CD4-positive, alpha-beta T cell treated with Interleukin-17A for 4 hours (primary cell): ENCODE measurements at places on chromosomes 12 and 14.
A peak's percentile ranks its signal among the peaks of the same experiment; 100 is the strongest.

GRCh38 chr12:83474369-83474768, 787.7 kb downstream of the TMTC2 start:
- no peak for DNase-seq

- DNase-seq: no peak
Measured at GRCh38 chr14:51789596-51789995, 70.8 kb upstream of the GNG2 start.

GRCh38 chr12:29245246-29245645, 96.2 kb downstream of the FAR2 start:
- DNase-seq: no peak

GRCh38 chr14:98140862-98141530, 1131.0 kb downstream of the BCL11B start:
- DNase-seq: peak; percentile 34

DNA sequence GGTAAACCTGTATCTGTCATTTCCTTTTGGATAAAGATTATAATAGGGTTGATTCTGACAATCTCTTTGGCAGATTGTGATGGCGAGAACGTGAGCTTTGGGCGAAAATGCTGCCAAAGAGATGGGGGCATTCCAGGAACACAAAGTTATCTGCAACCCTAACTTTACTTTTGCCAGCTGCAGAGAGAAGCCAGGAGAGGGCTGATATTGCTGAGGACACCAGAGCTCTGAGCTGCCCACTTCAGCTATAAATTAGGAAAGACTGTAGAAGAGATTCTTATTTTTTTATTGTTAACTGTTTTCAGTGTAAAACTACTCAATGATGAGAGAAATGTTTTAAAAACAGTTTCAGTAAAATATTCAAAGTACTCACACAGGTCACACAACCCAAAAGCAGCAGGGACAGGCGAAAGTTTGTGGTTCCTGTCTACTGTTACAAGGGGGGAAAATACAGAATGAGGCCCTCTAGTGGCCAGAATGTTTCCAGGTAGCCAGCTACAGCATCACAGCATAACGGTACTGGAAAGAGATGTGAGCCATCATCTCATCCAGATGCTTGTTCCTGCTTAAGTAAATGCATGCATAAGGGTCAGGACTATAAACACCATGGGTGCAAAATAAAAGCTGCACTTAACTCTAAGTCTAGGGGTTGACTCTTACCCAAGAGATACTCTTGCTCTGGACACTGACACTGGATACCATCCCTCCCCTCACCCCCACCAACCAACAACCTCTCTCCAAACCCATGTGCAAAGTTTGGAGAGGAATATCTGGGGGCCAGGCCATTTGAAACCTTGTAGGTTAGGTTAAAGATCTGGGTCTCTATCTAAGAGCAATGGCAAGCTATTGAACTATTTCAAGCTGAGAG, 498.4 kb downstream of the RMST start:
- DNase-seq: peak; percentile 7
